ENCODE measurements at places on chromosomes 1 and 21. TPM values are rescaled to one million over a fixed set of nuclear protein-coding genes. Genes with fewer than 3 reads are reported as not detected.

- H3K27me3 ChIP-seq = peaks cover 17% of the 10 kb centered on the region
- no peaks in the 10 kb centered on the region for H3K4me1 ChIP-seq
- no peak overlapping the region for H3K4me3 ChIP-seq
- no peak overlapping the region for H3K27ac ChIP-seq
- DNase-seq = no peak
These were observed 44.5 kb downstream of the PKP1 start for GRCh38 chr1:201327687-201328240.

DNA sequence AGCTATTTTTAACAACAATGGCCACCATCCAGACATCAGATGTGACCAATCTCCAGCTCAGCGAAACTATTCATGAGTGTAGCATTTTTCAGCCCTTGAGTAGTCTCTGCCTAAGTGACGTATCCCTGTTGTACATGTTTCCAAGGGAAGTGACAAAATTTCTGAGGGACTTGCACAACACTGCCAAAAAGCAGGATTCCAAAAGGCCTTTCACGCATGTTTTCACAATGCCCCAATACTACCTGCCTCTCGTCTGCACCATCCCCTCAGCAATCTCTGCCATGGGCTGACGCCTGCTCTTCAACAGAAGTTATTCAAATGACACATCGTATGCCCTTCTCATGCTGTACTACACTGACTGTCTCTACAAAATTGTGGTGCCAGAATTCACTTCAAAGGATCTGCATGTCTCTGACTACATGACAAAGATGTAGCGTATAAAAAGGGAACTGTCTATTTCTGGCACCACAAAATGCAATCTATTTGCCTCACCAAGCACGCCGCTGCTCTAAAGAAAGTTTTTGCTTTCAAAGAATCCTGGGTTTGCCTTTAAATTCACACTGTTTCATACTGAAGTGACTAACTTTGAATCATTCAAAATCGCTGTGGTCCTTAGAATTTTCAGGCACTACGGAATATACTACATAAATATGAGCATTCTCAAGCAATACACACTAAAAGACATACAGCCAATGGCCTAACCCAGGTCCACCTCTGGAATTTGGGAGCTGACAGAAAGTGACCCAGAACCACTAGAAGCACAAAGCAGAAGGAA, 32.9 kb downstream of the JAK1 start:
- no peak for DNase-seq
- peaks cover 23% of the 10 kb centered on the region for H3K4me1 ChIP-seq
- no peak overlapping the region for H3K4me3 ChIP-seq
- H3K27me3 ChIP-seq = no peaks in the 10 kb centered on the region
- H3K36me3 ChIP-seq = no peaks in the 10 kb centered on the region
- no peak overlapping the region for H3K27ac ChIP-seq

DNA sequence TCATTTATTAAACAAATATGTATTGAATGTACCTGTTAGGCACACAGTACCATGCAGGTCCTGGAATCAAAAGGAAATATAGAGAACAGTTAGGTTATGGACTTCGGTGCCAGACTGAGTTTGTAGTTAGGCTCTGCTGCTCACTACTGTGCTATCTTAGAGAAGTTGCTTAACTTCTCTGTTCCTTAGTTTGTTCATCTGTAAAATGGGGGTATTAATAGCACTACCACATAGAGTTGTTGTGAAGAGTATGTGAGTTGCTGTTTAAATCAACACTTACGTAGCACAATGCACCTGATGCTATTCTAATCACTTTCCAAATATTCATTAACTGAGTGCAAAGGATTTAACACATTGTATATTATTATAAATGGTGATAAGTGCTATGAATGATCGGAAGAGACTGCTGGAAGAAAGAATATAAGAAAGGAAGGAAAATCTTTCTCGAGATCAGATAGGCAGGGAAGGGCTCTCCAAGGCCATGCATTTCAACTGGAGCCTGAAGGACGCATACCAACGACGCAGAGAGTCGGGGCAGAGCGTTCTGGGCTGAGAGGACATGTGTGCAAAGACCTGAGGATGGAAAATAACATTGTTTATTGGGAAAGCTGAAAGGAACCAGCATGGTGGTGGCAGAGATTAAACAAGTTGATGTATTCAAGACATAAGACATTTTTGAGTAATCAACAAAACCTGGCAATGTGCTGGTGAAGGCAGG, 3.5 kb upstream of the AKNAD1 start:
- no peaks in the 10 kb centered on the region for H3K27me3 ChIP-seq
- DNase-seq = no peak
- H3K36me3 ChIP-seq = no peaks in the 10 kb centered on the region

The MAP10 gene
- total RNA-seq = 0.69 TPM

The OR6K2 gene
- not detected for total RNA-seq
